ENCODE measurements at places on chromosomes 12 and 14.
A peak's percentile ranks its signal among the peaks of the same experiment; 100 is the strongest.

DNA sequence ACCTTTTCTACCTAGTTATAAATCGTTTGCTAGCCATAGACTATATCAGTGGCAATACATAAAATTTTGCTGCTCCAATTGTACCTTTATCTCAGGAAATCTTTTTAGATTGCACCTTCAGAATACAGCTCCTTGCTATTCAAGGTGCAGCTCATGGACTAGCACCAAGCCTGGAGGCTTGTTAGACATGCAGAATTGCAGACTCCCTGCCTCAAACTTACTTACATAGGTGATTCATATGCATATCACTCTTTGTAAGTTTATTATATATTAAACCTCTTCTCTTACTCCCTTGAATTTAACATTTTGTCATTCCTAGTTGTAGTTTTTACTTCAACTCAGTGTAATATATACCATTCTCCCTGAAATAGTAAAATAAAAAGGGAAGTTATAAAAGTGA is 195.4 kb upstream of the PDZRN4 start:
- DNase-seq = no peak

- DNase-seq = no peak
Measured at GRCh38 chr12:102562836-102563425, 82.6 kb upstream of the IGF1 start.

DNA sequence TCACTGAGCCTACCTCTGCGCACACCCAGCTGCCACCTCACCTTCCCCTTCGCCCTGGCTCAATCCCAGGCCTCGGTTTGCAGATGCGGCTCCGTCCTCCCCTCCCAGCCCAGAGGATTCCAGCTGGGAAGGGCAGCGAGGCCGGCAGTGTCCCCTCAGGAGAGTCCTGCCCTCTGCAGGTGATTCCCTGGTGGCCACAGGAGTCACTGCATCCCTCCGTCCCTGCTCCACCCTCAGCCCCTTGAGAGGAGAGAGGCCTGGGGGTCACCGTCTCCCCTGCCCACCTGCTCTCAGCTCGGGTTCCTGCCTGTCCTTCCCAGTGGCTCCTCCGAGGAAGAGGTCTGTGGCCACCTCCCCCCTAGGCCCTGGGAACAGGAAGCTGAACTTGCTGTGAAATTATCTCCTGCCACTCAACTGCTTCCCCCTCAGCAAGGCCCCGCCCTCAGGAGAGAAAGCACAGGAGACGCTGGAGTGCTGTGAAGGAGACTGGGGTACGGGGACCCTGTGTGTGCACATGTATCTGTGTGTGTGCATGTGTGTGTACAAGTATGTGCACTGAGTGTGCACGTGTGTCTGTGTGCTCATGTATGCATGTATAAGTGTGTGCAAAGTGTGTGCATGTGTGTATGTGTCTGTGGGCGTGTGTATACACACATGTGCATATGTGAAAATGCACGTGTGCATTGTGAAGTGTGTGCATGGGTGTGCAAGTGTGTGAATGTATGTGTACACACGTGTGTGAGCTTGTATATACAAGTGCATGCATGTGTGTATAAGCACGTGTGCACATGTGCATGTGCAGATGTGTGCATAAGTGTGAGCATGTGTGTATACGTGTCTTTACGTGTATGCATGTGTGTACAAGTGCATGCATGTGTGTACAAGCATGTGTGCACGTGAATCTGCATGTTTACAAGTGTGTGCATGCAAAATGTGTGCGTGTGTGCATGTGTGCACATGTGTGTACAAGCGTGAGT is 13.2 kb upstream of the GALNT9 start:
- DNase-seq = no peak

- DNase-seq = peak; percentile 10
Measured at GRCh38 chr12:45435945-45436710, 220.2 kb downstream of the ANO6 start.

- DNase-seq = no peak
Measured at GRCh38 chr12:124455336-124455735, 112.1 kb downstream of the NCOR2 start.

GRCh38 chr12:68798882-68799234 is 9.1 kb upstream of the MDM2 start:
- DNase-seq = no peak

DNA sequence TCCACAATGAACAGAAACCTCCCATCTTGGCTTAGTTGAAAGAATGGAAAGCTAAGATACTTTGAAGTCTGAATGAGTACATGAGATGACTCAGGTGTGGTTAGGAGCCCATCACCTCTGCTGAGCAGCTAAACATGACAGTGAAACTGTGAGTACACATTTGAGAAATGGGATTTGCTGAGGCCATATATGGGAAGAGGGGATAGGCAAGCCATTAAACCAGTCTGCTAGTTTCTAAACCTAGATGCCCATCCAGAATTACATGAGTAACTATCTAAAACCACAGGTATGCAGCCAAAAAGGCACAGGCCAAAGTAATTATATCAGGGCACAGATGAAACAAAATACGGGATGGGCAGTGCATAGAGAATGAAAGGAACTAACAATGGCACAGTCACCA is 41.2 kb downstream of the NKX2-1 start:
- no peak for DNase-seq

GRCh38 chr12:26054383-26054782 is 70.5 kb downstream of the BHLHE41 start:
- DNase-seq = no peak

- DNase-seq = no peak
Measured at GRCh38 chr12:132605892-132606291, 4.5 kb downstream of the LRCOL1 start.

- peak; percentile 45 for DNase-seq
Measured at GRCh38 chr12:107057071-107057834, 36.1 kb downstream of the CRY1 start.

- DNase-seq = peak; percentile 26
Measured at GRCh38 chr12:56522411-56523193, 982 bp downstream of the RBMS2 start.

GRCh38 chr14:22397221-22397737 is 191.7 kb downstream of the DAD1 start:
- DNase-seq = no peak

DNA sequence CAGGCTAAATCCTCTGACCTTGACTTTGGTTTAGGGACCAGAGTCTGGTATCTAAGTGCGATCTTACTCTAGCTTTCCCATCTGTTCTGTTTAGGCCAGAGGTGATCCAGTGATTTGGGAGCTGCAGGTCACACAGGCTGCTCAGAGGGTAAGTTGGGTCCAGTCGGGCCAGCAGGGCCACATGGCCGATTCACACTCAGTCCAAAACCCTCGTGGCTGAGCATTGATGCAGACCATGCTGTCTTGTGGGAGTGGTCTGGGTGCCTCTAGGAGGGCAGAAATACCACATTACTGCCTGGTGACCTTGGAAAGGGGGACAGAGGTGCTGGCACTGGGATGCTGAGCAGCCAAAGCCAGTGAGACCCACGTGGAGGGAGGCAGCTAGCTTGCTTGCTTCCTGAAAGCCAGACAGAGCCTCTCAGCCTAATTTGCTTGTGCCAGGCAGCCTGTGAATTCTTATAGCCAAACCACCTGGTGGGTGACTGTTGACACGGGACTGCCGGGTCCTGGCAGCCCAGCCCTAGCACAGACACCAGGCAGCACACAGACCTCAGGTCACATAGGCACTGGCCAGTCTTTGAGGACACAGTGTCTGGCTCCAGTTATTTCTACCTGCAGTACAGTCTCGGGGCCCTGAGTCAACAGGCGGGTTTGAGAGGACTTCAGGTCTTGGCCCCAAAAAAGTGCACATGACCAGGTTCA is 31.7 kb downstream of the ESRRB start:
- DNase-seq = no peak

DNA sequence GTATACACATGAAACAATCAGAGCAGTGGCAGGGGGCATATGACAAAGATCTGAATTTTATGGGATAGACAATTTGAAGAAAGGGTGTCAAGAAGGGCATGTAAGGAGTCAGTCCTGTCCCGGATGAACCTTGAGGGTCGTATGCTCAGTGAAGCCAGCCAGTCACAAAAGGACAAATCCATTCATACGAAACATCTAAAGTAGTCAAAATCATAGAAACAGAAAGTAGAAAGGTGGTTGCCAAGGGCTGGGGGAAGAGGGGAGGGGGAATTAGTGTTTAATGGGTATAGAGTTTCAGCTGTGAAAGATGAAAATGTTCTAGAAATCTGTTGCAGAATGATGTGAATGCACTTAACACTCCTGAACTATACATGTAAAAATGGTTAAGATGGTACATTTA is 157.5 kb downstream of the TGFB3 start:
- peak; percentile 24 for DNase-seq

Measured in iris pigment epithelial cell (primary cell).